Activated T-cell treated with anti-CD3 and anti-CD28 coated beads, Interleukin-2, amount 50 U/mL, for 1 hour (primary cell): ENCODE measurements at places on chromosomes 5 and 9.

DNA sequence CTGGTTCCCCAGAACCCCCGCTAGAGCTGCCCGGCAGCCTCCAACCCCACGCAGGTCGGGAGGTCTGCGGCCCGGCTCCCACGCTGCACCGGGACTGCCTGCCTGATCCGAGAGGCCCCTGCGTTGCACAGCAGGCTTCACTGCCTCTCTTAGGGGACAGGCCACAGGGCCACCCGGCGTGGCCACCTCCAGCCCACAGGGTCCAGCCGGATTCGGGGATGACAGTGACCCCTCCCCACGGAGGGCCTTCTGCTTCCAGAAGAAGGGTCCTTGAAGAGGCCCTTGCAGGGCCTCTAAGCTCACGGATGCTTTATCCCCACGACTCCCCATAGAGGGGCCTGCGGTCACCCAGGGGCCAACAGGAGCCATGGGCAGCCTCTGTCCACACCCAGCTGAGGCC, 66.1 kb upstream of the PPP1R26 start:
- DNase-seq, result no peak

- DNase-seq, result no peak
Observed at GRCh38 chr5:52853650-52854049, 65.9 kb downstream of the ITGA1 start.

DNA sequence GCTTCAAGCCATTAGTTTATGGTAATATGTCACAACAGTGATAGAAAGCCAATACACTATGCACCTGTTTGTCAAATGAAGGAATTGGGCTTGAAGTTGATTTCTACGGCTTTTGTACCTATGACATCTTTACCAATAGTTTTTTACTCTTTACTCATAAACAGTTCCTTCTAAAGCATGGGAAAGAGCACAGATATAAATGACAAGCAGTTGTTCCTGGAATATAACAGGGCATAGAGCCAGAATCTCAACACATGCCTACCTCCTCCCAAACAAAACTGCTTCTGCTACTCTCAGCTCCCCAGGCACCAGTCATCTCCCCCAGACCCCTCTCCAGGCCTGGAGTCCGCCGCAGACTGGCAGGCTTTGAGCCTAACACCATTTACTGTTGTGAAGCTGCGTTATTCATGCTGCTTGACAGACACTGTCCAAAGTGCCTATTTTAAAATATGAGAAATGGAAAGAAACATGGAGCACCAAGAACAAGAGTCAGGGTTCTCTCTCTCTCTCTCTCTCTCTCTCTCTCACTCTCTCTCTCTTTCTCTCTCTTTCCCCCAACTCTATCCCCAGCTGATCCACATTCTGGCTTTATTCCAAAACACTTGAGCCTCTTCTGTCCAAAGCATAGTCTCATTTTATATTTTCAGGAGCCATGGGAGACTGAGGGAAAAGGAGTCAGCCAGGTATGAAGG, 111.6 kb downstream of the ADRB2 start:
- no peak for DNase-seq

- DNase-seq, result no peak
Observed at GRCh38 chr5:136594416-136594815, 229.1 kb upstream of the TRPC7 start.

DNA sequence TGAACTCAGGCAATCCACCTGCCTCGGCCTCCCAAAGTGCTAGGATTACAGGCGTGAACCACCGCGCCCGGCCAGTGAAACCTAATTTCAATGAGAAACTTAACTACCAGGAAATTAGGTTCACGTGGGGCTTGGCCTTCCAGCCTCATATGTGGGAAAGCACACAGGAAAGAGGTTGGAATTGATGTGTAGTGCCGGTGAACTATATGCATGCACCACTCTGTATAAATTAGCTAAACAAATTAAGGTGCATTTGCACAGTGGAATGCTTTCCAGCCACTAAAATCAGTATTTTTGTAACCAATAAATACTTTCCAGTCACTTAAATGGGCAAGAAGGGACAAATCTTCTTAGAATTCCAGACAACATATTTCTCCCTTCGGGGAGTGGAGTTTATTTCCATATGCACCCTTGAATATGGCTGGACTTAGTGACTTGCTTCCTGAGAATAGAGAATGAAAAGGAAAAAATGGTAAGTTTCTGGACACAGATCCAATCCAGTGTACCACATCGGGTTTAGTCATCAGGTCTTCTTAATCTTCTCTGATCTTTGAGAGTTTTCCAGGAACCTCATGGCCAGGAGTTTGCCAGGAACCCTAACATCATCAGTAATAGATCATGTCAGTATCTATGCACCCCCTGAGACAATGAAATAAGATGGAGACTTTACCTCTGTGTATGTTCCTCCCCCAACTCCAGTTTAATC, 24.9 kb downstream of the ATOX1 start:
- DNase-seq, result no peak

DNA sequence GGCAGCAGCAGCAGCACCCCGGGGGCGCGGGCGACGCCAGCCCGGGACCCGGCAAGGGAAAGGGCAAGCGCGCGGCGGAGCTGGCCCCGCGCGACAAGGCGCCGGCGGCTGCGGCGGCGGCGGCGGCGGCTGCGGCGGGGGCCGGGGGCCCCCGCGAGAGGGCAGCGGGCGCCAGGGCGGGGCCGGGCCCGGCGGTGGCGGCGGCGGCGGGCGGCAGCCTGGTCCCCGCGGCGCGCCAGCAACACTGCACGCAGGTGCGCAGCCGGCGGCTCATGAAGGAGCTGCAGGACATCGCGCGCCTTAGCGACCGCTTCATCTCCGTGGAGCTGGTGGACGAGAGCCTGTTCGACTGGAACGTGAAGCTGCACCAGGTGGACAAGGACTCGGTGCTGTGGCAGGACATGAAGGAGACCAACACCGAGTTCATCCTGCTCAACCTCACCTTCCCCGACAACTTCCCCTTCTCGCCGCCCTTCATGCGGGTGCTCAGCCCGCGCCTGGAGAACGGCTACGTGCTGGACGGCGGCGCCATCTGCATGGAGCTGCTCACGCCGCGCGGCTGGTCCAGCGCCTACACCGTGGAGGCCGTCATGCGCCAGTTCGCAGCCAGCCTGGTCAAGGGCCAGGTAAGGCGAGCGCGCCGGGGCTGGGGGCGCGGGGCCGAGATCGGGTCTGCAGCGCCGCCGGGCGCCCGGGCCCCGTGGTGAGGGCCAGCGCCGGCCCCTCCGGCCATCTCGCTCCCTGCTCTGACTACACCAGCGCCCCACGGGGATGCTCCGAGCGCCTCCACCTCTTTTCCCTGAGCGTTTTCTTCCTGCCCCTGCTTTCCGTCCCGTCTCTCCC, at the start of gene UBE2QL1:
Gene UBE2QL1 (plus strand): TSS at position 238 of the 843 bp plus-strand sequence. CDS start 35 bp downstream, at position 273.
- peak; percentile 27 for DNase-seq

GRCh38 chr5:41821051-41821450, 49.2 kb downstream of the OXCT1 start:
- no peak for DNase-seq

GRCh38 chr9:120183615-120184014, 396.4 kb downstream of the CDK5RAP2 start:
- DNase-seq, result no peak

- DNase-seq, result no peak
Observed at GRCh38 chr5:123180676-123181393, 91.8 kb downstream of the PRDM6 start.

GRCh38 chr9:113465599-113466140, 2.1 kb downstream of the RGS3 start:
- no peak for DNase-seq

- DNase-seq, result peak; percentile 83
Observed at GRCh38 chr9:133144142-133144903, 19.4 kb downstream of the GBGT1 start.

- no peak for DNase-seq
Observed at GRCh38 chr5:122154910-122155309, 25.6 kb downstream of the ZNF474 start.

- peak; percentile 50 for DNase-seq
Observed at GRCh38 chr9:131666774-131667173, 73.1 kb downstream of the RAPGEF1 start.

GRCh38 chr5:14723701-14724132, 59.2 kb downstream of the OTULIN start:
- DNase-seq, result no peak

GRCh38 chr9:88747768-88748167, 212.8 kb downstream of the NXNL2 start:
- no peak for DNase-seq
